ENCODE measurements at places on chromosomes 16 and 17.

- H3K27me3 ChIP-seq, result no peaks in the 10 kb centered on the region
- H3K4me1 ChIP-seq, result no peaks in the 10 kb centered on the region
- no peaks in the 10 kb centered on the region for H3K36me3 ChIP-seq
- peak; percentile 56 for DNase-seq
- no peak overlapping the region for H3K27ac ChIP-seq
These were observed 26.9 kb downstream of the IRX5 start for GRCh38 chr16:54957403-54958166.

DNA sequence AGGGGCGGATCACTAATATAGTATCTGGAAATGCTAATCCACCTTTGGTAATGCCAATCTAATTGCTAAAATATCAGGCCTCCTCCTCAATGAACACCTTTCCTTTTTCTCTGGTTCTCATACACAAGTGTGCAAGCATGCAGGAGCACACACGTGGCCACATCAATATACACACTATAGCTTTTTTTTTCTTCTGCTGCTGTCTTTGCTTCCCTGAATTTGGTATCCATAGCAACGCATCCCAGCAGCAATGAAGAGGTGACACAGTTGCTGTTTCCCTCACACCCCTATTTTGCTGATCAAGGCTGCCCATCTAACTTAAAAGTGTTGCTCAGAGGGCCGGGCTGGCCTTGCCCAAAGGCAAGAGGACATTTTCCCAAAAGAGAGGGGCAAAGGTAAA is 15.4 kb downstream of the NOG start:
- DNase-seq, result no peak
- no peaks in the 10 kb centered on the region for H3K4me1 ChIP-seq
- H3K36me3 ChIP-seq, result no peaks in the 10 kb centered on the region
- no peaks in the 10 kb centered on the region for H3K27me3 ChIP-seq
- no peak overlapping the region for H3K27ac ChIP-seq

GRCh38 chr17:54754560-54754959 is 146.1 kb upstream of the TOM1L1 start:
- DNase-seq, result peak; percentile 14
- no peak overlapping the region for H3K4me3 ChIP-seq
- H3K27me3 ChIP-seq, result no peaks in the 10 kb centered on the region
- H3K36me3 ChIP-seq, result no peaks in the 10 kb centered on the region
- H3K4me1 ChIP-seq, result no peaks in the 10 kb centered on the region

DNA sequence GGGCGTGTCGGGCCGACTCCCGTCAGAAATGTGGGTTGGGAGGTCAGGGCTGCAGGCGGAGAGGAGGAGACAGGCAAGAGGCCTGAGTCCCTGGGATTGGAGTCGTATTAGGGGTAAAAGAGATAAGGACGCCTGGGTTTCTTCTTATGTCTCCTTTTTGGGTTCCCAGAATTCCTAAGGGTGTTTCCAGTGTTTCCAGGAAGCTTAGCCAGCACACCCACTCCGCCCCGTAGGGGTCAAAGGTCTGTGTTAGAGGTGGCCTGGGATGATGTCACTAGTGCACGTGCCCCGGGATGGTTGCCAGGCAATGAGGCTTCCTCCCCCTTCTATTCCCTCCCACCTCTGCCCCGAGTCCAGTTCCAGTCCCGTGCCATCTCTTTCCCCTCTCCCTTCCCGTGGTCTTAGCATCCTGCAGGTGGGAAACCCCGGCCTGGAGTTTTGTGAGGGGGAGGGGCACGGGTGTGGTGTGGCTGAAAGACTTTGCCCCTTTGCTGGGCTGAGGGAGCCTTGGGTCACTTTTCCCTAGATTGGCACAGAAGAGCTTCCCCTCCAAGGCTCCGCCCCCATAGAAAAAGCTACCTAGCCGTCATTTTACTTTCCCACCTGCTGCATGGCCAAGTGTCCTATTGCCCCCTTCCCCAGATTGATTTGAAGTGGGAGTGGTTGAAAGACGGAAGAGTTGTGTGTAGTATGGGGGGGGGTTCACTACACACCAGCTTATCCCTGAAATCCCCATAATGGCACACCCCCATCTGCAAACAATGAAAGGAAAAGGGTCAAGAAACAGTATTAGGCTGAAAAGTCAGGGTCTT is 2.8 kb downstream of the KDM6B start:
- peaks cover 3% of the 10 kb centered on the region for H3K27me3 ChIP-seq
- peak overlapping the region; percentile 75 for H3K4me3 ChIP-seq
- H3K36me3 ChIP-seq, result peaks cover 9% of the 10 kb centered on the region

GRCh38 chr17:40648384-40648968 is 858 bp upstream of the SMARCE1 start:
- peak; percentile 65 for DNase-seq
- no peaks in the 10 kb centered on the region for H3K27me3 ChIP-seq
- H3K27ac ChIP-seq, result peak overlapping the region; percentile 97
- H3K4me3 ChIP-seq, result peak overlapping the region; percentile 87
- peaks cover 18% of the 10 kb centered on the region for H3K4me1 ChIP-seq

- peaks cover 8% of the 10 kb centered on the region for H3K27me3 ChIP-seq
- no peak overlapping the region for H3K4me3 ChIP-seq
- no peak for DNase-seq
- no peaks in the 10 kb centered on the region for H3K36me3 ChIP-seq
These were observed 58.7 kb downstream of the EFCAB5 start for GRCh38 chr17:30000001-30000754.

DNA sequence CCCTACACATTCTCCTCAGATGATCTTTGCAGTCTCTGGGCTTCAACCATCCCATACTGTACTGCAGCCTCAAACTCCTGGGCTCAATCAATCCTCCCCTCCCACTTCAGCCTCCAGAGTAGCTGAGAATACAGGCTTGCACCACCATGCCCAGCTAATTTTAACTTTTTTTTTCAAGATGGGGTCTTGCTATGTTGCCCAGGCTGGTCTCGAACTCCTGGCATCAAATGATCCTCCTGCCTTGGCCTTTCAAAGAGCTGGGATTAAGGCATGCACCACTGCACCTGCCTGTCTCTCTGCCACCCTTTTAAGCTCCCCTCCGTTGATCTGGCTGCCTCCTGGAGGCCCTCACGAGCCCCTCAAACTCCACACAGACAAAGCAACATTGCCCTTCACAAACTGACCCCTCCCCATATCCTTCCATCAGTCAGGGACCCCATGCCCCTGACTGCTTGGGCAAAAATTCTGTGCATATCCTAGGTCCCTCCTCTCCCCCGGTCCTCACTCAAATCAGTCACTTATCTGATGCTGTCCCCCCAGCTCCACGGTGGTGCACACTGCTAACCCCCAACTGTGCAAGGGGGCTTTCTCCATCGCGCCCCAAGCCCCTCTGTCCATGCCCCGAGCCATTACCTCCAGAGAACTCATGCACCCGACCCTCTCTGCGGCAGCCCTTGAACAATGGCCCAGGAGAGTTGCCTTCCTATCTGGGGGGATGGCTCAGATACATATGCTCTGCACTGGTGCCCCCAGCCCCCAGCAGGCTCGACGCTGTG is 252.9 kb downstream of the KATNIP start:
- H3K36me3 ChIP-seq, result no peaks in the 10 kb centered on the region
- H3K4me3 ChIP-seq, result no peak overlapping the region
- no peaks in the 10 kb centered on the region for H3K4me1 ChIP-seq
- peaks cover 9% of the 10 kb centered on the region for H3K27me3 ChIP-seq

GRCh38 chr17:15185625-15185991 is 79.5 kb downstream of the PMP22 start:
- DNase-seq, result no peak
- H3K4me3 ChIP-seq, result no peak overlapping the region
- no peaks in the 10 kb centered on the region for H3K36me3 ChIP-seq
- peaks cover 6% of the 10 kb centered on the region for H3K4me1 ChIP-seq

DNA sequence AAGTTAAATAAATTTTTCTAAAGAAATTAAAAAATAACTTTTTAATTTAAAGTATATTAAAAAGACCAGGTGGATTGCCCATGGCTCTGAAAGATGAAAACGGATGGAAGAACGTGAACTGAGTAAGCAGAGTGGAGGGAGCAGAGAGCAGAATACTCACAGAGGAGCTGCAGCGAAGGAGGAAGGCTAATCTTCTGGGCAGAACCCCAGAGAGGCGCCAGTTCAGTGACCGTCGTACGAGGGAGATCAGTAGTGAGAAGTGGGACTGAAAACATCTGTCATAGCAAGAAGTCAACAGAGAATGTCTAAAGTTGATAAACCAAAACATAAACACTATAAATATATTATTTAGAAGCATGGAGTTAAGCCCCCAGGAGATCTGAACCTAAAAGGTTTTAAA is 34.9 kb downstream of the UBE2G1 start:
- peak overlapping the region; percentile 23 for H3K27ac ChIP-seq
- no peak overlapping the region for H3K4me3 ChIP-seq
- H3K36me3 ChIP-seq, result no peaks in the 10 kb centered on the region

GRCh38 chr17:38728290-38728831 is 1.8 kb upstream of the CISD3 start:
- H3K27me3 ChIP-seq, result no peaks in the 10 kb centered on the region
- DNase-seq, result no peak
- peaks cover 10% of the 10 kb centered on the region for H3K4me1 ChIP-seq
- no peak overlapping the region for H3K4me3 ChIP-seq
- no peak overlapping the region for H3K27ac ChIP-seq
- H3K36me3 ChIP-seq, result peaks cover 9% of the 10 kb centered on the region

DNA sequence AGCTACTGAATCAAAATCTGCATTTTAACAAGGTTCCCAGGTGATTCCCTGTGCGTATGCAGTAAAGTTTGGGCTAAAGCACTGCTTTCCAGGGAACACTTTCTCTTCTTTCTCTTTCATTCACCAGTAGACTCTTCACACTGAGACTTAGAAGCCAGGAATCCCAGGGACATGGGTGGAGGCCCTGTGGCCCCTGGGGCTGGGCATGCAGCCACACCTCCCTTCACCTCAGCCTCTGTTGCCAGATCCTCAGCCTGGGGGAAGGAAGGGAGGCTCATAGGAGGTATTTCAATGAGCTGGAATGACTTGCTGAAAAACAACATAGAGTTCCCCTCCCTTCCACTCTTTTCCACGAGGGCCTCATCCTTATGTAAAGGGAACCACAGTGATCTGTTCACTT is 1.2 kb downstream of the G6PC3 start:
- H3K4me3 ChIP-seq, result peak overlapping the region; percentile 80
- peak overlapping the region; percentile 95 for H3K27ac ChIP-seq
- no peaks in the 10 kb centered on the region for H3K27me3 ChIP-seq
- H3K36me3 ChIP-seq, result peaks cover 31% of the 10 kb centered on the region

DNA sequence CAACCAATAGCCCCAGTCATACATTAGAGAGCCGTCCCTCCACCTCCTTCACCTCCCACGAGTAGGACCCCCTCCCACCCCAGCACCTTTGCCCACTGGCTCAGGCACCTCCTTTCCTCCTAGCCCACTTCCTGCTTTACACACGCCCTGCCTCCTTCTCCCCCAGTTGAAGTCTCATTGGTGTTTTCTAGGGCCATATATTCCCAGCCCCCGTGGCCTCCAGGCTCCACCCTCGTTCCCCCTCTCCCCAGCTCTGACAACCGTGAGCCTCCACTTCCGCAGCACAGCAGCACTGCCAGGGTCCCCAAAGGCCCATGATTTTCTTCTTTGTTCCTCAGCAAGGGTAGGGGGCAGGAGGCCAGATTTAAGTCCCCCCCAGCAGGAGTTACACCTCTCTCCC is 340.3 kb upstream of the TNRC6C start:
- peaks cover 9% of the 10 kb centered on the region for H3K4me1 ChIP-seq
- no peaks in the 10 kb centered on the region for H3K36me3 ChIP-seq
- no peak overlapping the region for H3K4me3 ChIP-seq
- no peak for DNase-seq

GRCh38 chr16:4795181-4795827 is at the start of gene SMIM22:
Gene SMIM22, plus strand, starts transcription at chr16:4795369. Its CDS starts 366 bp downstream, at chr16:4795735.
- no peak within 1 kb of the TSS for H3K4me3 ChIP-seq
- no peaks in the 10 kb centered on the region for H3K36me3 ChIP-seq
- H3K27me3 ChIP-seq, result no peaks in the 10 kb centered on the region
- H3K27ac ChIP-seq, result no peak within 1 kb of the TSS
- no peaks in the 10 kb centered on the region for H3K4me1 ChIP-seq
- DNase-seq, result peak; percentile 76

GRCh38 chr16:11405331-11406176 is 60.3 kb downstream of the RMI2 start:
- H3K4me3 ChIP-seq, result no peak overlapping the region
- DNase-seq, result peak; percentile 88
- H3K27ac ChIP-seq, result no peak overlapping the region
- peaks cover 3% of the 10 kb centered on the region for H3K27me3 ChIP-seq
- no peaks in the 10 kb centered on the region for H3K36me3 ChIP-seq

GRCh38 chr16:50234771-50235556 is 31.4 kb upstream of the ADCY7 start:
- H3K36me3 ChIP-seq, result no peaks in the 10 kb centered on the region
- no peak overlapping the region for H3K27ac ChIP-seq
- peak; percentile 47 for DNase-seq
- H3K27me3 ChIP-seq, result no peaks in the 10 kb centered on the region
- peaks cover 3% of the 10 kb centered on the region for H3K4me1 ChIP-seq

- DNase-seq, result no peak
- H3K4me3 ChIP-seq, result no peak overlapping the region
- no peaks in the 10 kb centered on the region for H3K4me1 ChIP-seq
- H3K36me3 ChIP-seq, result no peaks in the 10 kb centered on the region
- no peaks in the 10 kb centered on the region for H3K27me3 ChIP-seq
These were observed 113.0 kb downstream of the RBFOX3 start for GRCh38 chr17:79497777-79498348.

- H3K36me3 ChIP-seq, result no peaks in the 10 kb centered on the region
- no peak overlapping the region for H3K4me3 ChIP-seq
- peaks cover 12% of the 10 kb centered on the region for H3K4me1 ChIP-seq
- no peaks in the 10 kb centered on the region for H3K27me3 ChIP-seq
These were observed 15.9 kb upstream of the FBXO47 start for GRCh38 chr17:38982858-38983746.

DNA sequence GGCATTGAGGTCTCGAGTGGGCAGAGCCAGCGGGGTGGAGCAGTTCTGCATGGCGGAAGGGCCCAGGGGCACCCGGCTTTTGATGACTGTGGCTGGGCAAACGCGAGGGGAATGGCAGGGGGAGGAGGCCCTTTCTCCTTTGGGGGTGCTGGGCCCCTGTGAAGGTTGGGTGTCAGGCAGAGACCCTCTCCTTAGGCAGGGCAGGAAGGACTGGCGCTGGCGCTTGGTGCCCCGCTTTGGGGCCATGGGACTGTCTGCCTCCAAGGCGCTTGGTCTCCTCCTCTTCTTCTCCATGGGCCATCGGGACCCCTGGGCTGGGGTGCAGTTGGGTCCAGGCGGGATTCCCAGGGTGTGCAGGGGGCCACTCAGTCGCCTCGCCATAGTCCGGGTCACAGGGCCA is 12.8 kb upstream of the GFAP start:
- H3K27me3 ChIP-seq, result no peaks in the 10 kb centered on the region
- no peak overlapping the region for H3K4me3 ChIP-seq
- no peaks in the 10 kb centered on the region for H3K4me1 ChIP-seq
- peaks cover 47% of the 10 kb centered on the region for H3K36me3 ChIP-seq

DNA sequence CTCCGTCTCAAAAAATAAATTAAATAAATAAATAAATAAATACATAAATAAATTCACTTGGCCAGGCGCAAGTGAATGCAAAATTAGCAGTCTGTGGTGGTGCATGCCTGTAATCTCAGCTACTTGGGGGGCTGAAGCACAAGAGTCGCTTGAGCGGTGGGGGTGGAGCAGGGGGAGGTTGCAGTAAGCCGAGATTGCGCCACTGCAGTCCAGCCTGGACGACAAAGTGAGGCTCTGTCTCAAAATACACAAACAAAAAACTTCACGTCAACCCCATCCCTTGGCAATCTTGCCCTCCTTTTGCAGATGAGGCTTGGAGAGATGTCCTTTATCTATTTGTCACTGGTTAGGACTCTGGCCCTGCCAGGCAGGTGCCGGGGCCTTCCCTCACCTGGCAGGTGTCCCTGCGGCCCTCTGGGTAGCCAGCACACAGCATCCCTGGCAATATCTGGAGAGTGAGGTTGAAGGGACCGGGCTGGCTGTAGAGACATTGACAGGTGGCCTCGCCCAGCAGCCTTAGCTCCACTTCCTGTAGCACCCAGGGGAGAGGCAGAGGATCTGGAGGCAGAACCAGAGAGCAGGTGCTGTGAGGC is 4.4 kb downstream of the PRSS36 start:
- DNase-seq, result peak; percentile 68
- no peak overlapping the region for H3K4me3 ChIP-seq
- H3K27ac ChIP-seq, result no peak overlapping the region
- H3K36me3 ChIP-seq, result no peaks in the 10 kb centered on the region
- peaks cover 30% of the 10 kb centered on the region for H3K27me3 ChIP-seq
